ENCODE measurements at places on chromosomes 7 and 10.

- DNase-seq = no peak
Observed at GRCh38 chr10:113442336-113442735, 110.5 kb upstream of the HABP2 start.

GRCh38 chr10:89404104-89405047, 10.0 kb upstream of the IFIT5 start:
- DNase-seq = no peak

GRCh38 chr10:116688741-116689495, 53.4 kb downstream of the HSPA12A start:
- DNase-seq = no peak

- no peak for DNase-seq
Observed at GRCh38 chr10:22742678-22743077, 28.3 kb upstream of the PIP4K2A start.

GRCh38 chr10:101784558-101784957, 1.3 kb upstream of the NPM3 start:
- DNase-seq = no peak

DNA sequence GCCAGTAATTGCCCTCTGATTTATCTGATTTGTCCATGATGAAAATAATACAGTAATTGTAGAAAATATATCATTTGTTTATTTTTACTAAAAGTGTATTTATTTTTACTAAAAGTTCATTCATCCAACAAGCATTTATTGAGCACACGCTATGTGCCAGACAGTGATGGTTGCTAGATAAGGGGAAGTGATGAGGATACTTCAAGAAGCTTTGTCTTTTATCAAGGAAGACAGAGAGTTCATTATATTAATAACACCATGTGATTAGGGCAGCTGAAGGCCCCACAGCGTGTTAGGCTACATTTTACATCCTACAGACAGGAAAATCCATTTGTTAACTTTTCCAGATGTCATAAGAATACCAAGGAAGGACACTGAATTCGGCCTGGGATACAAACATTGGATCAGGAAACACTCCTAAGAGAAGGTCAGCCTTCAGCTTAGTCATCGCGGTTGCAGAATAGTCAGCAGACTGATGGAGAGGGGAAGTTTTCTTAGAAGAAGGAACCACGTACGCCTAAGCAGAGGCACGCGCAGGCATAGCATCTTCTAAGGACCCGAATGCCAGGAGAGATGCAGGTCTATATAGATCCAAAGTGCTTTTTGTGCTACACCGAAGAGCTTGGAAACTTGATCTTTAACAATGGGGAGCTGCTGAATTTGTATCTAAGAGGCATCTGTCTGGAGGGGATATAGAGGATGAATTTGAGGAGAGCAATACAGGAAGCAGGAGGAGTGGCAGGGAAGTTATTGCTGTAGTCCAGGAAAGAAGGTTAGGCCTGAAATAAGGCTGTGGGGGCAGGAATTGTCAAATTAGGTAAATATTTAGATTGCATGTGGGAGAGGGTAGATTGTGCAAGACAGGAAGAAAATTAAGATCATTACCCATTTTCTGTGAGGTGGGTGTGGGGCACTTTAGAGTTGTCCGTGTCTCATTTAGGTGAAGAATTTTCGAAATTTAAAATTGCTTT, 85.7 kb downstream of the LRGUK start:
- DNase-seq = no peak

GRCh38 chr7:135208102-135208793, 3.1 kb downstream of the WDR91 start:
- DNase-seq = no peak

DNA sequence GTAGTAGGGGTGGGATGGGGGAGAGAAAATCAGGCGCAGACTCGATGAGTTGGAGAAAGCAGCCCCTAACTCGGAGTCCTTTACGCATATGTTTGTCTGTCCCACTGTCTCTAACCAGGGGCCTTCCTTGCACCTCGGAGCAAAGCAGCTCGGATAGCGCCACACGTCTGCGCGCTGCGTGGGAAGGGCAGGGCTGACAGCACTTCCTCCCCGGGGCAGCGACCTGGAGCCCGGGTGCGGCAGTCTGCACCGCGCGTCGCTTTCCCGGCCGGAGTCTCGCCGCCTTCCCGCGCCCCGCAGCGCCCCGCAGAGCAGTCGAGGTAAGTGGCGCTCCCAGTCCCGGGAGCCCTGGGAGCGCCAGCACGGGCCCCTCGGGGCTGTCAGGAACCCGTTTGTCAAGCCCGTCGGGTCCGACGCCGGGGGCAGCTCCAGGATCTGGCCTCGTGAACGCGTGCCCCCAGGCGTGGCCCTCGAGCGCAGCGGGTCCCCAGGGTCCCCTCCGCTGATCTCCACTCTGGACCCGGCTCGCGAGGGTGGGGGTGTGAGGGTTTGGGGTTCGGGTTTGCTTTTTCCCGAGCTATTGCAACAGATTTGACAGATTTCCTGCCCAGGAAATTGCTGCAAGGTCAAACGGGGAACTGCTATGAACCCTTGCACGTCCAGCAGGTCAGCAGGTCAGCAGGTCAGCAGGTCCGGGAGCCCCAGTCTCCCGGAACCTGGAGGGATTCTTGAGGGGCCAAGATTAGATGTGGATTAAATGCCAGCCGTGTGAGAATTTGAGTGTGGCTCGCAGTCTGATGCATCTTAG, 597 bp downstream of the APBB1IP start:
- DNase-seq = no peak

DNA sequence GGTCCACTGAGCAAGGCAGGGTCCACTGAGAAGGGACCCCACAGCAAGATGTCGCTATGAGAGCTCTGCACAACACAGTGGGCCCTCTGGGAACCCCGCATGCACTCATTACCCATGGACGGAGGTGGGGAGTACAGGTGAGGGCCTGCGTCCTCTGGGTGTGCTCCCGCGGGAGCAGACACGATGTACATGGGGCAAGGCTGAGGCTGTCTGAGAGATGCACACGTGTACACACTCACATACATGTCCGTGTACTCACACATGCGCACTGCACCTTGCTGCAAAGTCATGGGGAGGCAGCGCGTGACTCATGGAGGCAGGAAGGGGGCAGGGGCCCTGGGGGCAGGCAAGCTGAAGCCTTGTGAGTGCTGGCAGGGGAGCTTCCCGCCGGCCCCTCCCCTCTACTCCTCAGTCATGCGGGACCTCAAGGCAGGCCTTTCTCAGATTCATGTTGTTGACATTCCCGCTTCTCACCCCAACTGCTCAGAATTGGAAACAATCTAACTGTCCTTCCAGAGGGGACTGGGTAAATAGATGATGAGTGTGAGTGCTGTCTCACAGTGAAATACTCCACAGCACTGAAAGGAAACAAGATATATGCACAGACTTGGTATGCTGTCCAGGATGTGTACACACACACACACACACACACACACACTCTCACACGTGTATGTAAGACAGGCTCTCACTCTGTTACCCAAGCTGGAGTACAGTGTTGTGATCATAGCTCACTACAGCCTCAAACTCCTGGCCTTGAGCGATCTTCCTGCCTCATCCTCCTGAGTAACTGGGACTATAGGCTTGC, 40.0 kb downstream of the GOLGA7B start:
- DNase-seq = no peak

DNA sequence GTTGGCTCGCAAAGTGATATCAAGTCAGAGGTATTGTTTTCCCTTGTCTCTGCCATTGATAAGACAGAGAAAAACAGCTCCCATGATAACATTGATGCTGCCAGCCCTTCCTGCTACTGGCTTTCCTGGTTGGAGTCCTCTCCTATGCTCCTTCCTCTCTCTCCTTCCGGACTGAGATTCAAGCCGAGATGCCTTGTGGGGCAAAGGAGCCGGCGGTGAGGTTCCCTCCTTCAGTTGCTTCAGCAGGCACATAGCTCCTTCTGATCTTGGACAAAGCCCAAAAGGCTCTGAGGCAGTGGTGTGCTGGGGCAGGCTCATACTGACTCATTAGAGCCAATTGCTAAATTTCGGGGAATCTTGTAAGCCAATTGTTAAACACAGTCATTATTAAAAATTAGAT, 8.8 kb upstream of the ZCCHC24 start:
- DNase-seq = no peak

DNA sequence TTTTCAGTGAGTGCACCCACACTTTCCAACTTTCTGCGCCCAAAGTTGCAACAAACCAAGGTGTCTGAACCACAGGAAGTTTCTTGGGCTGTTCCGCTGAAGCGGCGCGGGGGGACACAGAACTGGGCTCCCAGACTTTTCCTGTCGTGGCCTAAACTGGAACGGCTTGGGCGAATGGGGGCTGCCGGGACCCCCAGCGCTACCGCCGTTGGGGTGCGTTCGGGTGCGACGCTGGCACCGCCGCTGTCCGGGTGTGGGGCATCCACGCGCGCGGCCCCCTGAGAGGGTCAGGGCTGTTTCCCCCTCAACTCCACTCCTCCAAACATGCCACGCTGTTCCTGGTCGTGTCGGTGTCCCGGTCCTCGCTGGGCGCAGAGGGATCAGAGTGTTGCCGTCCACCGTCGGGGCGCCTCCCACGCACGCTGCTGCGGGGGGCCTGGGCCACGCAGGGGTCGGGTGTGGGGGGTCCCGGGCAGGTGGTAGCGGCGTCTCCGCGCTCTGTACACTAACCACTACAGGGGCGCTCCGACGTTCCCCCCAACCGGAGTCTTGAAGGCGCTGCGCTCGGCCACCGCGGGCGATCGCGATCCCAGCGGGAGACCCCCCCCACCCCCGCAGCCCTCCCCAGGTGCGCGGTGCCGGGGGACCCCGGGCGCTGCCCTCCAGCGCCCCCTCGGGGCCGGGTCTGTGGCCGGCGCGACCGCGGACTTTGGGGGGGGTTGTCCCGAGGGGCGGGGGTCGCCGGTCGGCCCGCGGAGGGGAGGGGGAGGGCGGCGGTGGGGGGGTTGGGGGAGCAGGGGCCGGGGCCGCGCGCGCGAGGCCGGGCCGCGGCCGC, 2.2 kb upstream of the CUX1 start:
- DNase-seq = peak; percentile 51

DNA sequence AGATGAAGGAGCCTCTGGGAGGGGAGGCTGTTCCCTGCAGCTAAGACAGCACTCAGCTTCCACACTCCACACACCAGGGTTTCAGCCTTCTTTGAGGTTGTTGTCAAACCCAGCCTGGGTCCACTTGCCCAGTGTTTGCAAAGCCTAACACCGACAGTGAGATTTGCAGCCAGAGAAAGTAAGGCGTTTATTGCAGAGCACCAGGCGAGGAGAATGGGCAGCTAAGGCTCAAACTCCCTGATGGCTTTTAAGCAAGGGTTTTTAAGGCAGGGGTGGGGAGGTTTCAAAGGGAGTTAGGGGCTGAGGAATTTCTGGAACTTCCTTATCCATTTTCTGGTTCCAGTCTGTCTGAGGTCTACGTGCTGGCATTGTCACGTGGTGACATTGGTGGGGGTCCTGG, 4.7 kb upstream of the ZNF775 start:
- no peak for DNase-seq

GRCh38 chr10:92241158-92241500, 49.7 kb downstream of the CPEB3 start:
- DNase-seq = no peak

DNA sequence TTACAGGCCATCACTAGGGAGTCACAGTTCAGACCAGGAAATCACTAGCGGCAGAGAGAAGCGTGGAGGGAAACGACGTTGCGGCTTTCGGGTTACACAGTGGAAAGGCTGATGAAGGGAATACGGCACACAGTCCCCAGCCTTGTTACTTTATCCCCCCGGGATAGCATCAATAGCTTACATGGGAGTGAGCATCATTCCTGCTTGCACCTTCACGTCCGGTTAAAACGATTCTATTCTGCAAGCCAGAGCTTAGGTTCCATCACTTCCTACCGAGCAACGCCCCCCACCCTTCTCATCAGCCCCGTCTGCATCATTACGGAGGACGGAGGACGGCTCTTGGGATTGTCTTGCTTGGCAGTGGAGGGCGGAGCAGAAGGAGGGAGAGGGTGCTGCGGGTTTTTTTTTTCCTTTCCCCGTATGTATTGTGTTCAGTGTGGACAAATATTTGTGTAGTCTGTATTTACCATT, 124.9 kb downstream of the CLEC2L start:
- no peak for DNase-seq

GRCh38 chr7:33750177-33750576, 155.2 kb upstream of the BMPER start:
- no peak for DNase-seq
